Natural killer cell (primary cell): ENCODE measurements at places on chromosomes 6 and 20. TPM values are rescaled to one million over a fixed set of nuclear protein-coding genes. Genes with fewer than 3 reads are reported as not detected.

DNA sequence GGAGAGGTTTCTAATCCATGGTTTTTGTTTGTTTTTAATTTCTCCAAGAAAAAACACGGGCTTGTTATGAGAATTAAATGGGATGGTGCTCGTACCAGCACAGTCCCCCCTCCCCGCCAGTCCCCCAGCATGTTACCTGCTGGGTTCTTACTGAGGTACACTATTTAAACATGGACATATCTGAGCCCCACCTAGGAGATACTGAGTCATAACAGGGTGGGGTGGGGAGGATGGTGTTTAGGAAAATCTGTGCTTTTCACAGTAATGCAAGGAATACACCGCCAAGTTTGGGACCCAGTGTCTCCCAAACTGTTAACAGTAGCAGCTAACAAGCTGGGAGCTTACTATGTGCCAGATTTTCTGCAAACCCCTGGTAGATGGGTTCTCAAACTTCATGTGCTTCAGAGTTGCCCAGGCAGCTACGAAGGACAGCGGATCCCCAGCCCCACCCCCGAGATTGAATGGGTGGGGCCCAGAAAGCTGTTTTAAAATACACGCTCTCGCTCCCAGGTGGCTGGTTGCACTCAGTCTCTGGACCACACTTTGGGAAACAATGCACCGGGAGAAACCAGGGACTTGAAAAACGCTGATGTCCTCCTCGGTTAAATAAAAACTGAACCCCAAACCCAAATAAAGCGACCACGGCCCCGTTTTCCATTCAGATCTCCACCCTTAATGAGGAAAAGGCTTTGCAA lies 995 bp downstream of the ZFP64 start:
- peak overlapping the region; percentile 64 for H3K27ac ChIP-seq
- H3K4me3 ChIP-seq = peak overlapping the region; percentile 91
- H3K27me3 ChIP-seq = no peaks in the 10 kb centered on the region
- DNase-seq = no peak
- peaks cover 14% of the 10 kb centered on the region for H3K4me1 ChIP-seq
- peaks cover 7% of the 10 kb centered on the region for H3K36me3 ChIP-seq

BNIP5 gene
- not detected for total RNA-seq

DNA sequence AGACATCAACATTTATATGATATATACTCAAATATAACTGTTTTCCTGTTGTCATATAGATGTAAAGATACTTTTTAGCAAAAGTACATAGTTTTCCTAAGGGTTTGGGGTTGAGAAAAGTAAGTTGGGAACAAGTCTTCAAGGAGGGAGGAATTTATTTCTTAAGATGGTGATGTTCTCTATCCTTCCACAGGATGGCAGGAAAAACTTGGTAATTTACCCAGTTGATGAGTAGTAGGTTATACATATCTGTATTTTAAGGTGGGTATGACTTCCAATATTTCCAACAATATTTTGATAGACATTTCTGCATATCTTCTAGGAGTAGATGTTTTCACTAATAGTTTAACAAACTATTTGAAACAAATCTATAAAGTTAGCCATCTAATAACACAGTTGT lies 254.4 kb downstream of the RIMS1 start:
- H3K27ac ChIP-seq = no peak overlapping the region
- no peaks in the 10 kb centered on the region for H3K4me1 ChIP-seq
- no peak overlapping the region for H3K4me3 ChIP-seq
- no peak for DNase-seq

DNA sequence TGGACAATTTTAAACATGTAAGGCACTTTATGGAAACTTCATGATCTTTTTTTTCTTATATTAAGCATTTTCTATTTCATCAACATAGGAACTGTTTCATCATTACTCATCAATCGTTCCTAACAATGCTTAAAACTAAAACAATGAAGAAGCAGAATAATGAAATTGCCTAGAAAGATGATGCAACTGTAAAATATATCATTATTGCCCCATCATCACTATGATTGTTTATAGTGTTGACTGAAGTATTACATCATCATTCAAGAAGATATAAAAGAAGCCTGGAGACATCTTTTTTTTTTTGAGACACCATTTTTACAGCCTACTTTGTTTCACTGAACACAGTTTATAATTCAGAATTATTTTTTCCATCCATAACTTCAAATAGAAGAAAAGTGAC lies 147.2 kb downstream of the TRDN start:
- no peaks in the 10 kb centered on the region for H3K36me3 ChIP-seq
- H3K4me1 ChIP-seq = no peaks in the 10 kb centered on the region
- no peak overlapping the region for H3K4me3 ChIP-seq
- H3K27me3 ChIP-seq = no peaks in the 10 kb centered on the region

DNA sequence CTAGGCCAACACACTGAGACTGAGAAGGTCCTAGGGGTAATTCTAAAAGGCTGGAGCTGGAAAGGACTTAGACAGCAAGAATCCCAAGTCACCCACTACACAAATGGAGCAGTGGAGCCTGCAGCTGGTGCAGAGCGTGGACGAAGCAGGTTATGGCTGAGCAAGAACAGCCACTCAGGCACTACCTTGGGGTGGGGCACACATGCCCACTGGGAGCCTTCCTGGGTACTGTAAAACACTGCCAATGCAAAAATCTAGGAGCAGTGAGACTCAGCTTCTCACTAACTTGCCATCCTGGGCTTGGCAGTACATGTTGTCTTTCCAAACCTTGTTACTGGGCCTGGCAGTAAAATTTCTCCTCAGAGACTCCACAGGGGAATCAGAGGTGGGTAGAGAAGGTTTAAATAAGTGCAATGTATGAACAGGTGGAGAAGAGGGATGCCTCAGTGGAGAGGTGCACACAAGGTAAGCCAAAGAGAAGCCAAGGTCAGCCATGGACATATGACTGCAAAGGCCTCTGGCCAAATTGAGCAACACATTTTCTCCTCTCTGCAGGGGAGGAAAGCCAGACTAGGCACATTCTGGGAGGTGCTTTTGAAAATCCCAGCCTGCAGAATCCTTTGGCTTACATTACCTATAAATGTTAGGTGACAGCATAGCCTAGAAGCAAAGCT lies 105.6 kb downstream of the TNFRSF21 start:
- peaks cover 2% of the 10 kb centered on the region for H3K4me1 ChIP-seq
- H3K4me3 ChIP-seq = no peak overlapping the region
- DNase-seq = no peak
- no peaks in the 10 kb centered on the region for H3K27me3 ChIP-seq
- H3K27ac ChIP-seq = no peak overlapping the region
- no peaks in the 10 kb centered on the region for H3K36me3 ChIP-seq

DNA sequence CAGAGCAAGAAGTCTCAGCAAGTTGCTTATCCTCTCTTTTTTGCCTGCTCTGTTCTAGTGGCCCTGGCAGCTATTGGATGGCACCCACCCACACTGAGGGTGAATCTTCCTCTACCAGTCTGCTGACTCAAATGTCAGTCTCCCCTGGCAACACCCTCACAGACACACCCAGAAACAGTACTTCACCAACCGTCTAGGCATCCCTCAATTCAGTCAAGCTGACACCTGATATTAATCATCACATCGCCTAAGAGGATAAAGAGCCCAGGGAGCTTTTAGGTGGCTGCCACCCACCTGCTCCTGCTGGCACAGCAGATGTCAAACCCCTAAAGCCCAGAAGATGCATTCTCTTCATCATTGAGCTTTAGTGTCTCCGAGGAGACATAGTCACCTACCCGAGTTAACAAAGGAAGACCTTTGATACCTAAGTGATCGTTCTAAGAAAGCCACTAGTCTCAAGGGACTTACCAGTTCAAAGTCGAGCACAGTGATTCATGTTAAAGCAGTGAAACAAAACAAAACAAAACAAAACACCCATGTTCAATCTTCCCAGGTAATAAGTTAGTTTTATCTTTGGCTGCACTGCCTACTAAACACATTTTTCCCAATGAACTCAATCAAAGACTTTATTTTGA lies 97.7 kb upstream of the KCNQ5 start:
- H3K36me3 ChIP-seq = no peaks in the 10 kb centered on the region
- no peaks in the 10 kb centered on the region for H3K4me1 ChIP-seq
- H3K4me3 ChIP-seq = no peak overlapping the region
- peaks cover 2% of the 10 kb centered on the region for H3K27me3 ChIP-seq
- DNase-seq = no peak
- H3K27ac ChIP-seq = no peak overlapping the region

GRCh38 chr6:24125980-24126379 lies at the start of gene NRSN1:
Gene NRSN1, plus strand, starts transcription at chr6:24126215. Its CDS starts 8,113 bp downstream, at chr6:24134328.
- DNase-seq = no peak
- H3K4me3 ChIP-seq = no peak within 1 kb of the TSS
- H3K27ac ChIP-seq = no peak within 1 kb of the TSS
- no peaks in the 10 kb centered on the region for H3K27me3 ChIP-seq

DPM1 gene
- 26.1 TPM for total RNA-seq

DNA sequence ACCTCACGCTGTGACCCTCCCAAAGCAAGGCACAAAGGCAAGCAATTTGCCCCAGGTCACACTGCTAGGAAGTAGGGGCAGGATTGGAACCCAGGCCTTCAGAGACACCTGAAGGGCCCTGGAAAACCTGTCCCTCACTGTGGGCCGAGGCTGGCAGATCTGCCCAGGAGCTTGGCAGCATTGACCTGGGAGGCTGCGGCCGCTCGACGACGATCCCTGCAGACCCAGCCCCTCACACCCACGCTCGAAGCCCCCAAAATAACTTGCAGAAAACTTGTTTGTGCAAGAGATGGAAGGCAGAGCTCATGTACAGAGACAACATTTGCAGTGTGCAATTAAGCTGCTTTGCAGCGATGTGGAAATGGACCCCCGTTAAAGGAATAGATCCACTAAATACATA lies 251.4 kb downstream of the TAF4 start:
- no peak overlapping the region for H3K4me3 ChIP-seq
- no peaks in the 10 kb centered on the region for H3K36me3 ChIP-seq
- DNase-seq = no peak
- no peaks in the 10 kb centered on the region for H3K27me3 ChIP-seq
- no peak overlapping the region for H3K27ac ChIP-seq

DNA sequence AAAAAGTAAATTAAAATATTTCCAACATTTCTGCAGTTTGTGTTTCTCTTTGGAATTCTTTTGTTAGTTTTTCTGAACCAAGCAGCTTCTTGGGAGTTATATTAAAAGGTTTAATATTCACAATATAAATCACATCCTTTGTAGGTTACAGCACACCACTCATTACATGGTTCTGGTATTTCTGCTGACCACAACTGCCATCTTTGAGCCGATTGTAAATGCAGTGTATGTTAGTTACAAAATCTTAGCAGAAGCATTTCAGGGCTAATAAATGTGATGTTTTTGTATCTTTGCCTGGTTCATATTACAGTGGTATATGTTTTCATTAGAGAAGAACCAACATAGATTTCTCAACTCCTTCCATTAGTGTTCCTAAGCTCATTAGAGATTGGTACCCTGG lies 19.1 kb upstream of the TSHZ2 start:
- no peaks in the 10 kb centered on the region for H3K4me1 ChIP-seq
- no peaks in the 10 kb centered on the region for H3K27me3 ChIP-seq
- no peaks in the 10 kb centered on the region for H3K36me3 ChIP-seq
- H3K4me3 ChIP-seq = no peak overlapping the region

DNA sequence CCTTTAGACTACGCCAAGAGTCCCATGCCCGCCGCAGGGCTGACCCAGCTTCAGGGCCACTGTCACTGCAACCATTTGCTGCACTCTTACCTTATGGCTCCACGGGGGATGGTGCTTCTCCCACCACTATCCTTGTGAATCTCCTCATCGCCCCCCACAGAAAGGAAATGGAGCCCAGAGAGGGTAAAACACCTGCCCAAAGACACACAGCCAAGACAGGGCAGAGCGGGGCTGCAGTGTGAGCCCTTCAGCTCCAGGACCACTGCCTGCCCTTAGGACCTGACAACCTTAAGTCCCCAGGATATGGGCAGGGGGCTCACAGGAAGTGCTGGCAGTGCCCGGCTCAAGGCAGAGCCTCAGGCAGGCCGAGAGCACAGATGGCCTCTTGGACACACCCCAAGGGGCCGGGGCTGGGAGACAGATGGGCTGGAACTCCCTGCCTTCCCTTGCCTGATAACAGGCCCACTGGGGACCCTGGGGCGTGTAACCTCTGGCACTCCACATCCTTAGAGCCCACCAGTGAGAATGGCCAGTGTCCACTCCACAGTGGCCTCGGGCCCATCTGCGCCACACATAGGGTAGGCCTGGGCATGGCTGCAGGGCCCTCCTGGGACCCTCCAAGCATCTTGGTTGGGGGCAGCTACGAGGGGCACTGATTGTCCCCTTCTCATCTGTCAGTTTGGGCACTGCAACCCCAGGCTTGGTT lies 265.2 kb downstream of the TAF4 start:
- H3K4me3 ChIP-seq = no peak overlapping the region
- no peaks in the 10 kb centered on the region for H3K4me1 ChIP-seq
- no peak overlapping the region for H3K27ac ChIP-seq
- H3K27me3 ChIP-seq = no peaks in the 10 kb centered on the region
- DNase-seq = no peak
- no peaks in the 10 kb centered on the region for H3K36me3 ChIP-seq

TCP11 gene
- not detected for total RNA-seq

CST8 gene
- total RNA-seq = not detected

TFAP2A gene
- not detected for total RNA-seq

DNA sequence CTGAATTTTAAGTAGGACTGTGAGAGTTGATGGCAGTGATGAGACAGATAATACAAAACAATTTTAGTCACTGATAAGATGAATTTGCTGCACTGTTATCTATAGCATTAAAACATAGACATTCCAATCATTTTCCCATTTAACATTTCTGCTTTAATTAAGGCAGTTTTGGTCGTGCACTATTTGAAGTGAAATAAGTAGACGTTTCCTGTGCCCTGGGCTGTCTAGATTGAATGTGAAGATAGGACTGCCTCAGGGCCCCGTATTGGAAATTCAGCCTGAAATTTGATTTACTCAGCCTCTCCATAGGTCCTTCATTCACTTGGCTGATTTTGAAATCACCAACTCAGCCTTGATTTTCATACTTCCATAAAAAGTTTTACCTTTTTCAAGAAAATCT lies 48.3 kb downstream of the ARID1B start:
- no peak for DNase-seq
- H3K27ac ChIP-seq = no peak overlapping the region
- H3K4me3 ChIP-seq = no peak overlapping the region
- peaks cover 6% of the 10 kb centered on the region for H3K36me3 ChIP-seq
- H3K27me3 ChIP-seq = no peaks in the 10 kb centered on the region

TSHZ2 gene
- not detected for total RNA-seq
